ENCODE measurements at places on chromosomes 3 and 15.

- DNase-seq: no peak
Observed at GRCh38 chr3:100081311-100081710, 33.0 kb downstream of the FILIP1L start.

DNA sequence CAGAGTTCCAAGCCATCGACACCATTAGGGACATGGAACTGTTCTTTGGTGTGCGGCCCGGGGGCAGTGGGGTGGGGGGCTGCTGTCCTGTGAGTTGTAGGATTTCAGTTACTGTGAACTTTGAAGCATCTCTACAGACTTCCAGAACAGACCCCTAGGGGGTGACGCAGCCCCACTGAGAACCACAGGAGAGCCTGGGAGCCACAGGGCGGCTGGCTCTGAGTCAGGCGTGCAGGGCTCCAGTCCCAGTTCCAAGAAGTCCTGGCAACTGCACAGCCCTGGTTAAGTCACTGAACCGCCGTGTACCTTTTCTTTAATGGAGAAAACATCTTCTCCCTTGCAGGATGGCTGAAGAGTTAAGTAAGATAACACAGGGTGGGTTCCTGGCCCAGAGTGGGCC is 23.5 kb upstream of the LRTM1 start:
- DNase-seq: peak; percentile 23

- DNase-seq: no peak
Observed at GRCh38 chr15:59256482-59256881, 49.8 kb downstream of the LDHAL6B start.

DNA sequence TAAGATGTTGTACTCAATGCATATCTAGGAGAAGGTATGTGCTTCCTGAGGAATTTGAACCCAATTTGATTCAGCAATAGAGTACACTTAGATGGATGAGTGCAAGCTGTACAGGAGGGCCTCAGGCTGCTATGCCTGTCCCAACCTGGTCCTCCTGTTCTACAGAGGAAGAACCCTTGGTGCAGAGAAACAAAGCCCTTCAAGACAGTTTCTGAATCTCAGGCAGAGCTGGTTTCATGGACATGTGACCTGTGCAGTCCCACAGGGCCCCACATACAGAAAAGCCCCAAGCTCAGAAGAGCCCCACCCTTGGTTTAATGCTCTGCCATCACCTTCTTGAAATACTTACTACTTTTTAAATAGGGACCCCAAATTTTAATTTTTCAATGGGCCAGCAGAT is 15.3 kb downstream of the FOXP1 start:
- DNase-seq: no peak

DNA sequence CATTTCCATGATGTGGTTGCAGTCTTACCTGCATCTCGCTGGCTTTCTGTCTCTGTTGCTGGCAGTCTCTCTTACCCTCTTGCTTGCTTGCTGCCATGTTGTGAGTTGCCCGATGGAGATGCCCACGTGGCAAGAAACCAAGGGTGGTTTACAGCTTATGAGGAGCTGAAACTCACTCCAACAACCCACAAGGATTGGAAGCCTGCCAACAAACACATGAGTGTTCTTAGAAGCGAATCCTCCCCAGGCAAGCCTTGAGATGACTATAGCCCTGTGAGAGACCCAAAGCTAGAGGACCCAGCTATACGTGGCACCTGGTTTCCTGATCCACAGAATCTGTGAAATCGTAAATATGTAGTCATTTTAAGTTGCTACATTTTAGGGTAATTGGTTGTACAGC is 490.9 kb upstream of the ADAMTS9 start:
- DNase-seq: no peak

- no peak for DNase-seq
Observed at GRCh38 chr15:80732167-80732566, 37.1 kb downstream of the ABHD17C start.

DNA sequence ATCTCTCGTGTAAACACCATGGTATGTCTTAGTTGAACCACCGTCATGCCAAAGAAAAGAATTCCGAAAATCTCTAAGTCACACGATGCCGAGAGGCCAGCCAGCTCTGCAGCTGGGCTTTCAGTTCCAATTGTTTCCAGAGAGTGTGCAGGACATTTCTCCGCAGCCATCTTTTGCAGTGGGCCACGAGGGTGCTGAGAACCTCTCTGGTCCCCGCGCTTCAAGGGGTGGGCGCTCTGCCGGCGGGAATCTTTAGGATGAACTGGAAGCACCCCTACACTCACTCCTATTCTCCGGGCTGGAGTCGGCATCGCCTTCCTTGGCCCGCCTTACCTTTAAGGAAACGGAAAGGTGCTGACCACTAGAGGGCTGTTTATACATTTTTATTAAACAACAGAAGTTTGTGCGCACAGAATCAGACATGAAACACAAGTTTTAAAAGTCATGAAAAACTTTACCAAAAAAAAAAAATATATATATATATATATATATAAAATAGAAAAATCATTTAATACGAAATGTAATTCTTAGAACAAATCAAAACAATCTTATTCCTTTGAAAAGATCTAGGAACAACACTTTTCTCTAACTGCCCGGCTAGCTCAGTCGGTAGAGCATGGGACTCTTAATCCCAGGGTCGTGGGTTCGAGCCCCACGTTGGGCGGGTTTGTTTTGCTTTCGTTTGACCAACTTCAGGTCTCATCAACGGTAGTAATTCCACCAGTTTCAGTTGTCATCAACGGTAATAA is 12.5 kb upstream of the MORF4L1 start:
- DNase-seq: peak; percentile 40

GRCh38 chr3:102715030-102715697 is 280.3 kb downstream of the ZPLD1 start:
- no peak for DNase-seq

DNA sequence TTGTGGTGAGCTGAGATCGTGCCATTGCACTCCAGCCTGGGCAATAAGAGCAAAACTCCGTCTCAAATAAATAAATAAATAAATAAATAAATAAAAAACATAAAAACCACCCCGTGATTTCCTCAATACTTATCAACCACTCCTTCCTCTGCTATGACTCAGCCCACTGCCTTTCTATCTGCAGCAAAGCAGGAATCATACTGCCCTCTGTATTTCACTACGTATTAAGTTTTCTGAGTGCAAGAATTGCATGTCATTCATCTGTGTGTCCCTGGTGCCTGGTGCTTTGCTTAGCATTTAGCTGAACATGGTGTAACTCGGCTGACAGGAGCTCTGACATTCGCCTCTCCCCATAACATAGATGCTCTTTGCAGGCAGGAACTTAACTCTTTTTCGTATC is 7.1 kb downstream of the LSG1 start:
- no peak for DNase-seq
